ENCODE measurements at places on chromosomes 2 and 18. TPM values are rescaled to one million over a fixed set of nuclear protein-coding genes. Genes with fewer than 3 reads are reported as not detected.

The COL4A3 gene
- total RNA-seq, result 2.7 TPM

- no peak for DNase-seq
These were observed 4.1 kb upstream of the FBLN7 start for GRCh38 chr2:112134120-112134519.

DNA sequence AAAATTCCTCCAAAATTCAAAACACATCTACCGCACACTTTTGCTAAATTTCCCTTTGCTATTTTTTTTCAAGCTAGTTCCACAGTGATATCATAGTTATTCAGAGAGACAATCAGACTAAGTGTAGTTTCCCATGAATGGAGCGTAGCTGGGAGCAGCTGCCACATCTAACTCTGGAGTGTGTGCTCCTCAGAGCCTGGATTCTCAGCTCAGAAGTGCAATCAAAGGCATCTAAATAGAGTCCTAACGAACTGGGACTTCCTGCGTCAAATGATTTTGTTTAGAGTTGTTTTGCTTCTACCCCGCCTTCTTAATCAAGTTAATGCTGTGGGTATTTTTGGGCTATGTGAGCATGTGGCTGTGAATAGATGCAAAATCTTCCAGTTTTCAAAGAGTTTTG, 160.3 kb downstream of the TMEM18 start:
- DNase-seq, result no peak

- no peak for DNase-seq
These were observed 50.4 kb downstream of the CCDC102B start for GRCh38 chr18:68848242-68848641.

DNA sequence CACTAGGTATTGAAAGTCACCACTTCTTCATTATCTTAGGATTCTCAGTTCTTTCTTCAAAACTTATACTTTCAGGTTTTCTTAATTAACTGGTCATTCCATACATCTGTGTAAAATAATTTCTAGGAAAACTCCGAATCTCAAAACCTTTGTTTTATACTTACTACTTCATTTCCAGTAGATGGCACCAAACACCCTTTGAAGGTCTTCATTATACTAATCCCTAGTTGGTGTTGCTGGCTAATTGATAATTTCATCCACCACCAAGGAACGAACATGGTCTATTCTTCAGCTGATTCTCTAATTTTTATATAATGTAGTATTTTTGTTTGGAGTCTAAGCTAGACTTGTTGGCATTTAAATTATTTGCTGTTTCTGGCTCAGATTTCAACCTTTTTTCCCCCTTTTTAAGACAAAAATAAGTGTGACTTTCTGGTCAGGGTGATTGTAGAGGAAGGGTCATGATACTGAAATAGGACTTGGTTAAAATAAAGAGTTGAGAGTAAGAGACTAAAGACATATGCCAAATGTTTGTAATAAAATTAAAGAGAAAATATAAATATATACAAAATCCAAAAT, 2.8 kb upstream of the MXD1 start:
- DNase-seq, result no peak

DNA sequence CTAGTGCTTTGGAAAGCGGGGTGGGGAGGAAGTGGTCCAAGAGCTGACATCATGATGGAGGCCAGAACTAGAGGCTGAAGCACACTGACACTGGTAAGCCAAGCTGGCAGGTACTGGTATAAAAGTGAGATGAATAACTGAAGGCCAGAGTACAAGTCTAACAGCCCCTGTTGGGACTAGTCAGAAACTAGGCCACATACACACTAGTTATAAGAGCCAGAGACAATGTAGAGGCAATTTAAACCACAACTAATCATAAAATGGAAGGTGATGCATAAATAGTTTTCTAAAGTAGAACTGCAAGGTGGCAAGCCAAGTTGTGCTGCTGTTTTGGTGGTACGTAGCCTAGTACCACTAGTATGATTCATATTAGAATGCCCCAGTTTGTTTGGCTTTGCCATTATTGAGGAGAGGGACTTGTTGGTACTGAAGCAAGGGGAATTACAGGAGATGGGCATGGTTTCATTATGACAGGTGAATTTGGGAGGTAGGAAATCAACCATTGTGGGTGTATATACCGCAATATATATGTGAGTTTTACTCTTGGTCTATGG, 57.6 kb downstream of the GDF7 start:
- no peak for DNase-seq

The ANKRD36B gene
- 4.6 TPM for total RNA-seq

The TMEM163 gene
- total RNA-seq, result 8.9 TPM

- no peak for DNase-seq
These were observed 458.7 kb upstream of the ID2 start for GRCh38 chr2:8222979-8223694.

- no peak for DNase-seq
These were observed 30.1 kb upstream of the CEP68 start for GRCh38 chr2:65026154-65026553.

The TSGA10 gene
- 7.0 TPM for total RNA-seq

- no peak for DNase-seq
These were observed 320.1 kb downstream of the LRRTM1 start for GRCh38 chr2:79984476-79984875.

DNA sequence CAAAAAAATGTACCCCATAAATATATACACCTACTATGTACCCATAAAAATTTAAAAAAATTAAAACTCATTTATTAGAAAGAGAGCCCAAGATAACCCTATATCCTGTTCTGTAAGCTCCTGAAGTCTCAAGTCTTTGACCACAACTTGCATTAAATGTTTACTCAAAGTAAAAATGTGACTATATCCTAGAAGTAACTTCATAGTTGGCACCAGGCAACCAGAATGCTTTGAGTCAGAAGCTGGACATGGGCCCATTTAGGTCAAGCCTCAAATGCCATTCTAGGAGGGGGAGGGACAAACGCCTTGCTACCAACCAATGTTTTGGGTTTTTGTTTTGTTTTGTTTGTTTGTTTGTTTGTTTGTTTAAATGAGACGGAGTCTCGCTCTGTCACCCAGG, 9.3 kb upstream of the TBC1D8 start:
- DNase-seq, result no peak

GRCh38 chr2:178392215-178392614, 58.8 kb downstream of the PRKRA start:
- no peak for DNase-seq

DNA sequence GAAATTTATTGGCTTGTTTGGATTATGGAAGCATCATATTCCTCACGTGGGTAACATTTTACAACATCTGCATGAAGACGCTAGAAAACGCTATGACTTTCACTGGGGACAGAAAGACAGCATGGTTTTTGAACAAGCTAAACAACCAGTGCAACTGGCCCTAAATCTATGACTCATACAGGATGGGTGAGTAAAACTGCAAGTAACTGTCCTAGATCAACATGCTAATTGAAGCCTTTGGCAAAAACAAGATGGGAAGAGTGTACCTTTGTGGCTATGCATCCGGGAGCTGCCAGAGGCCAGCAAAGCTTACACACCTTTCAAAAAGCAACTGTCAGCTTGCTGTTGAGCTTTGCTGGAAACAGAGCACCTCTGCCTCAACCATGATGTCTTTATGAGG, 1096.0 kb upstream of the DDX18 start:
- no peak for DNase-seq

DNA sequence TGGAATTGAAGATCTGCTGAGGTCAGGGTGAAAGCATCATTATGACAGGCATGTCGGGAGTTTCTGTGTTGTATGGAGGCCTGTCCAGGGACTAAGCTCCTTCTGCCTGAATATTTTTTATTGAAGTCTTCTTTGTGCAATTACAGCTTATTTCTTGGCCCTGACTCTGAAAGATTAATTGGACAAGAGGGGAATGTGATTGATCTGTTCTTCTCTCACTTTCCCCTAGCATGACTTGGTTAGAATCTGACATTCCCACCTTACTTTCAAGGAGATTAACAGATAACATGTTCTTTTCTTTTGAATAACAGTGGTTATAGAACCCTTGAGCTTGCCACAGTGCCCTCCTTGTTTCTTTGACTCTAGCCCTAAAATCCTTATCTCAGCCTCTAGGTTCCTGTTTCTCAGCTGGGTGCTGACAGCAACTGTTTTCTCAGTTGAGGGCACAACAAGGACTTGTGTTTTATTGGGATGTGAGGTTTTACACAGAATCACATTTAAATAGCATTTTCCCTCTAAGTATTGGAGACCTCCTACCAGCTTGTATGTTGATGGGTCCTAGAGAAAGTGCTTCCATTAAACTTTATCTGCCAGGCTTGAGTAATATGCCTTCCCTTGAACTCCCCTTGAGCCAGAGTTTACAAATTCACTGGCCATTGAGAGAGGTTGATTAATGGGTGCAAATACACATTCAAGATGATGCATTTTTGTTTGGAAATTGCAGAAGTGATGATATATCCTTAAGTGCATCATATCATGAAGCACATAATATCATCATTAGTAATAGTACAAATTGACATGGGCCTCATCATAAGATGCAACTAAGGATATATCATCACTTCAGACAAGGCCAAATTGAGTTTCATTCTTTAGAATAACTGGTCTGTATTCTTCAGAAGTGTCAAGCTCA, 12.5 kb downstream of the TTLL4 start:
- DNase-seq, result no peak

DNA sequence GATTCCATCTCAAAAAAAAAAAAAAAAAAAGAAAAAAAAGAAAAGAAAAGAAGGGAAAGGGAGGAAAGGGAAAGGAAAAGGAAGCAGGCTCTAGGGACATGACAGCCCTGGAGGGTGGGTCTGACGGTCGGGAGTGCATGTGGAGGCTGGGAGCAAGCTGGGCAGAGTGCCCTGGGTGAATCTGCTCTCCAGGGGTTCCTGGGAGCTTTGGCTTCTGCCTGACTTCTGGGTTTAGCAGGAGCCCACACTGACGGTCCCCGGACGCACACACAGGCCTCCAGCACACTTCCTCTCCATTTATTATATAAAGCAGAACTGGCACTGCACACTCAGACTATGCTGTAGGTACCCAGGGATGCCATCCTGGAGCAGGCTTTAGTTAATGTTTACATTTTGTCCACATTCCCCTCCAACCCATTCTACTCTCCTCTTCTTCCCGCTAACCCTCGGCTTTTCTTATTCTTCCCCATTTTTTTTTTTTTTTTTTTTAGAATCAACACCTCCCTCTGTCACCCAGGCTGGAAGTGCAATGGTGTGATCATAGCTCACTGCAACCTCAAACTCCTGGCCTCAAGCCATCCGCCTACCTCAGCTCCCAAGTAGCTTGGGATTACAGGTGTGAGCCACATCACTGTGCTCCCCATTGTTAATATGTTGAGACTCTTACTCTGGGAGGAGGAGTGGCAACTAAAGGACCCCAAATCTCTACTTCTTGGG, 151.1 kb upstream of the SLC1A4 start:
- no peak for DNase-seq

The GALNT13 gene
- total RNA-seq, result 0.55 TPM

DNA sequence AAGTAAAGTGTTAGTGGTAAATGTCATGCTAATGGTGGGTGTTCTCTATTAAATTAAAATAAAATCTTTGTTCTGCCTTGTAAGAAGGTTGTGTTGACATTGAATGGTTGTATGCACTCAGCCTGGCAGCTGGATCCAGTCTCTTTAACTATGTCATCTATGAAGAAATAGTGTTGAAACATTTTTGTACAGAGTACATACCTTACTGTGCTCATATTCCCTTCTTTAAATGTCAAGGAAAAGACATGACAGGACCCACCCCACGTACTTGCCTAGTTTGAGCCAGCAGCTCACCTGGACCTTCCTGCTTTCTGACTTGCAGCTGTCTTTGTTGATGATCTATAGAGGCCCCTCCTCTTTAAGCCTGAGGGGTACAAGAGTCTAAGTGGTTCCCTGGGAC, 85.6 kb upstream of the ST3GAL5 start:
- DNase-seq, result peak; percentile 21

DNA sequence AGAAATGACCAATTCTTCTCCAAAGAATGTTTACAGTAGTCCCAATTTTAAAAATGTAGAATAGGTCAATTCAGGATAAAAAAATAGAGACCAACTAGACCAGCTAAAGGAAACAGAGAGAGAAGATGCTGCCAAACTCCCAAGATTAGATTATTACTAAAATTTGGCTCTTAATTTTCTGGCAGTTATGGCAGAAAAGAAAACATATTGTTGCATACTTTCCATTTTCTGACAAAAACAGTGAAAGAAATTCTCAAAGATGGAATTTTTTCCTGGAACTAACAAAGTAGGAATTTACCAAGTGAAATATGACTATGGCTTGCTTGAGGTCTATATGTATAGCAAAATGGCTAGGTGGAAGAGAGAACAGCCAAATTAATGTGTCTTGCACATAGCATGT, 138.3 kb upstream of the STK17B start:
- DNase-seq, result no peak

DNA sequence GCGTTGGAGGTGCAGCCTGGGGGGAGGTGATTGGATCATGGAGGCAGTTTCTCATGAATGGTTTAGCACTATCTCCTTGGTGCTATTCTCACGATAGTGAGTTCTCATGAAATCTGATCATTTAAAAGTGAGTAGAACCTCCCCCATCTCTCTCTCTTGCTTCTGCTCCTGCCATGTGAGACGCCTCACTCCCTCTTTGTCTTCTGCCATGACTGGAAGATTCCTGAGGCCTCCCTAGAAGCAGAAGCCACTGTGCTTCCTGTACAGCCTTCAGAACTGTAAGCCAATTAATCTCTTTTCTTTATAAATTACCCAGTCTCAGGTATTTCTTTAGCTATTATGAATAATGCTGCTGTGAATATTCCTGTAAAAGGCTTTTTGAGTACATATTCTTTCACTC, 52.9 kb downstream of the SERPINB7 start:
- DNase-seq, result no peak

- DNase-seq, result no peak
These were observed 40.5 kb upstream of the AP1S3 start for GRCh38 chr2:223877721-223878410.

GRCh38 chr2:170115501-170116229, 62.3 kb upstream of the MYO3B start:
- no peak for DNase-seq

DNA sequence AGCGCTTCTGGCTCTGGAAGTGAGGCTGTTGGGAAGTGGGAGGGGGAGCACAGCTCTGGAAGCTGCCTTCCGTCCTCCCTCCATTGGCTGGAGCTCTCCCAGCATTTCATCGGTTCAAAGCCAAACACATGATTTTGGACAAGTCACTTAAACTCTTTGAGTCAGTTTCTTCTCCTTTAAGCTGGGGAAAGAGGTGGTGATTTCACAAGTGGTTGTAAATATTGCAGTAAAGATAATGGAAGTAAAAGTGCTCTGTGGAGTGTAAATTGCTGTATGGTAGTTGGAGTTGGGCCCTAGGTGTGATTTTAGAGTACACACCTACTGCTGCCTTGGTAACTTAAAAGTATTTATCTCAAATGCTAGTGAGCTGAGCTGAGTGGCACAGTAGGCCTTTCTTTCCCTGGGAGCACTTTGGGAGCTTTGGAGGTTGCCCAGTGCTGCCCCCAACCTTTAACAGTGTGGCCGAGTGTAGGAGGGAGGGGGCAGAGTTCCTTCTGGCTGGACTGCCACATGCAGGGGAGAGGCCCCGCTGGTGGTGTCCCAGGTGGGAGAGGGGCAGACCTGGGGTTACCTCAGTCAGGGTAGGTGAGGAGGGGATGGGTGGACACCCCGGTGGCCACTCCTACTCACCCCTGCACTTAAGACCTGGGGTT, 54.7 kb downstream of the ASAP2 start:
- no peak for DNase-seq

The ASXL3 gene
- total RNA-seq, result 4.8 TPM

The RNF144A gene
- total RNA-seq, result 12.6 TPM

All from right atrium auricular region (tissue), 2 donors.